AG09319 (cell line): ENCODE measurements at places on chromosomes 4 and X.

DNA sequence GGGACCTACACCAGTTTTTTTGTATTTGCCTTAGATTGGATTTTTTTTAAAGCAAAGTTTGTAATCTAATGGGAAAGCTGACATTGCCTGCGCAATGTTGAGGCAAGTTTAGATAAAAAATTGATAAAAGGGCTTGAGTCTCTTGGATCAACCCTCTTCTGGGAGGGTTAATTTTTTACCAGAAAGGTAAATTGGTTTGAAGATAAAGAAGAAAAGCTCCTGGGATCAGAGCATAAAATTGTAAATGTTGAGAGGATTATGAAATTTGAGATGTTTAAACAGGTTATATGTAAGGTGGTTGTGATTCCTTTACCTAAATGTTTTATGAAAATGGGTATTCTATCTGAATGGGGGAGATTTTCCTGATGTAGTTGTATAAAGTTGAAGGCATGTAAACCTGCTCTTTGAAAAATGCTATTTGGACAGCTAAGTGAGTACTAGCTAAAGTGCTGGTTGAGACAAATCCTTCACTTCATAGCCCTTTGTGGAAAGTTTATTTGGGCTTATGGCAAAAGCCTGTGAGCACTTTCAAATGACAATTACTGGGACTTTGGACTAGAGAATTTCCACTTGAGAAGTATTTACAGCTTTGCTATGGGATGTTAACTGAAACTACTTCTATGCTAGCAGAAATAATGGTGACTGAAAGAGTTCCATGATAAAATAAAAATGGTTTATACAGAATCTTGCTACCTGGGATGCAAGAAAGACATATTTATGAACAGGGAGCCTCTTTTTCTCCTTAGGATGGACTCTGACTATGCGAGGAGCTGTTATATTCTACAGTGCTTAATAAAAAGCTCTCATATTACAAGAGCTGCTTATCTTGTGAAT, 56.2 kb downstream of the UGT2B10 start:
- no peak for DNase-seq

- DNase-seq: no peak
These were observed 153.5 kb upstream of the PJA1 start for GRCh38 chrX:69318651-69319340.

- no peak for DNase-seq
These were observed 398.5 kb downstream of the GPM6A start for GRCh38 chr4:175413561-175413960.

- no peak for DNase-seq
These were observed 886.2 kb downstream of the ARAP2 start for GRCh38 chr4:35358001-35358584.

DNA sequence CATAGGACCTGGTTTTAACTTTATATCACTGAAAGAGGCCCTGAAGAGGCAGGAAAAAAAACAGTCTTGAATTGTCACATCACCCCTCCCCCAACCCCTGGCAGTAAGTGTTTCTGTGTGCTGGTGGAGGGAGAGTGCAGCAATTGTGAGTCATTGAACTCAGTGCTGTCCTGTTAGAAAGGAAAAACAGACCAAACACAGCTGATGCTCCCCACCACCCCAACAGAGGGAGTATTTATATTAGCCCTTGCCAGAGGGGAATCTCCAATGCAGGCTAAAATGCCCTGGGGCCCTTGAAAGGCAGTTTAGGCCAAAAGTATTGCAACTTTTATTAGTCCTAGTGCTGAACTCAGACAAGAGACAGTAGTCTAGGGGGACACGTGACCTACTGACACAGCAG, 197.8 kb upstream of the AGTR2 start:
- DNase-seq: no peak

GRCh38 chr4:168805341-168805740, 204.7 kb downstream of the CBR4 start:
- DNase-seq: no peak

GRCh38 chr4:177826973-177827372, 384.7 kb upstream of the AGA start:
- no peak for DNase-seq

DNA sequence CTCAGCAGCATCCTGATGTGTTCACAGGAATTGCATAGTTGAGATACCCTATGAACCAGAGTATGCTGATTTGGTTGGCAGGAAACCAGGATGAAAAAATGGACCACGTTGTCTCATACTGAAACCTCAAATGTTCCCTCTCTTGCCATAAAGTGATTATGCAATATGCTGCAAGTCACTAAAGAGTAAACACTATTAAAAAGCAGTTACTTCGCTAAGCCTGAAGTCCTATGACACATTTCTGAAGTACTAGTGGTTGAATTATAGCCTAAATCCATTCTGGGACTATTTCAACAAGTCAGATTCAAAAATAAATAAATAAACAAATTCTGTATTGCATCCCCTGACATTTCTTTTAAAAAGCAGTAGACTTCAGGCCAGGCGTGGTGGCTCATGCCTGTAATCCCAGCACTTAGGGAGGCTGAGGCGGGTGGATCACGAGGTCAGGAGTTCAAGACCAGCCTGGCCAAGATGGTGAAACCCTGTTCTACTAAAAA, 106.0 kb upstream of the NAP1L5 start:
- peak; percentile 76 for DNase-seq

- DNase-seq: no peak
These were observed 187.0 kb upstream of the PPARGC1A start for GRCh38 chr4:24076811-24077210.

DNA sequence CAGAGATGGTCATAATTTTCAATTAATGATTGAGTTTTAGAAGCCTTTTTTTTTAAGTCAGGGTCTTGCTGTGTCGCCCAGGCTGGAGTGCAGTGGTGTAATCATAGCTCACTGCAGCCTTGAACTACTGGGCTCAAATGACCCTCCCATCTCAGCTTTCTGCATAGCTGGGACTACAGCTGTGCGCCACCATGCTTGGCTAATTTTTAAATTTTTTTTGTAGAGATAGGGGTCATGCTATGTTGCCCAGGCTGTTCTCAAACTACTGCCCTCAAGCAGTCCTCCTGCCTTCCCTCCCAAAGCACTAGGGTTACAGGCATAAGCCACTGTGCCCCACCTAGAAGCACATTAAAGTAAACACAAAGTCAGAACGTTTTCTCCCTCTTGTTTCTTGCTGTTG, 51.7 kb downstream of the HTT-AS start:
- DNase-seq: no peak

GRCh38 chr4:137614491-137614890, 82.2 kb upstream of the PCDH18 start:
- no peak for DNase-seq

DNA sequence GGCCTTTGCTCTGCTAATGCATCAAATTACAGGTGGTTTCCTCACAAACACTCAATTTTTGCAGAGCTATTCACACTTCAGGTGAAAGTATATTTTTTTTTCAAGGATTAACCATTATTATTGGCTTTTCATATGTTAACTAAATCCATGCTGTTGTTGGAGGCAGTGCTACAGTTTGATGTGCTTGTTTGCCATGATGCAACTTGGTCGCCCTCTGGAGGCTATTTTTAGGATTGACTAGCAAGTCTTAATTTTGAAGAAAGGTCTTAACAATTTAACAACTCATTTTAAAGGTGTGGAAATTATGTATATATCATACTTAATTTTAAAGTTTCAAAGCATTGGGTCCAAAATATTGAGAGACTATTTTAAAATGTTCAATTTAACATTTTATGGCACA, 168.8 kb upstream of the FAM47A start:
- DNase-seq: peak; percentile 4

DNA sequence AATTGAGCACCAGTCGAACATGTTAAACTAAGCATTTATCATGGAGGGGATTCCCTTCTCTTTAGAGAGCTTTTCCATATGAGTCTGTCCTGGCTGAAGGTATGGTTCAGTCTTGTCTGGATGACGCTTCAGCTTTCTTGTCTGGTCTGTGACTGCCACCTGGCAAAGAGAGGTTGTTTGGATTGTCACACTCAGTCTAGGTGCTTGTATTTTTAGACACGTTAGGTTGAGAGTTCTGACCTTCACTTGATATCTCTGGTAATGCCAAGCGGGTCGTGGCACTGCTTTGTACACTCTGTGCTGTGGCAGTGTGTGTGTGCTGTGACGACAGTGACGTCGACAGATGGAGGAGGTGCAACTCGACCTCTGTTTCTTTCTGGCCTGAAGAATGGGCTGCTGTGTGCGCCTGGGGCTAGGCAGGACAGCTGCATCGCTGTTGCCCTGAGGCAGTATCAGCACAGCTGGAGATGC, 12.6 kb downstream of the NOCT start:
- no peak for DNase-seq
